ENCODE measurements at places on chromosomes 1 and 21.

DNA sequence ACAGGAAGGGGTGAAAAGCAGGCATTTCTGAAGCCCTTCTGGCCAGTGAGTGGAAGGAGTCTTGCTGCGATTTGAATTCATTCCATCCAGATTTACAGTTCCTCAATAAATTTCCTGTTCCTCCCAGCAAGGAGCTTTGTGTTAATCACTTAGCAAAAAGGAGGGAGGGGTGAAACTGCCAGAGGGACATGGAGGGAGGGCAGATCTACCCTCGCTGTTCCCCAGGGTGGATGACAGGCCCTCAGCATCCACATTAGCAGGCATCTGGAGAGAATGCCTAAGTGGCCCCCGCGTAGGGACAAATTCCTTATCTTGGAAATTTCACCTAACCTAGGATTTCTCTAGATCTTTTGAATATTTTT, 1.2 kb downstream of the ETV3 start:
- no peak for DNase-seq

- no peak for DNase-seq
Observed at GRCh38 chr1:244393604-244394176, 58.0 kb downstream of the ADSS2 start.

DNA sequence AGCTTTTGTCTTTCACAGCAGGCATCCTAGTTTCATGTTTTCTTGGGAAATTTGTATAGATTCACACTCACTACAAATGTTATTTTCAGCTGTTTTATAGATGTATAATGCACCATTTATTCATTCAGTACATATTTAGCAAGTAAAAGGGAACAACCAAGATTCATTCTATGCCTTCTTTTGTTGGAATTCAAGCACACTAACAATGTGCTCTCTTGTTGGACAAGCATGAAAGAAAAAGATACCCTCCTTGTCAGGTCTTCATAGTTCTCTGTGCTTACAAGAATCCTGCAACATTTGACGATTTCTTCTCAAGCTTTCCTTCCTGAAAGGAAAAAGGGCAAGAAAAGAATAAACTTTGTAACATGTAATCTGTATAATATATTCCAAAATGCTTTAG, 456.0 kb downstream of the USP25 start:
- no peak for DNase-seq

DNA sequence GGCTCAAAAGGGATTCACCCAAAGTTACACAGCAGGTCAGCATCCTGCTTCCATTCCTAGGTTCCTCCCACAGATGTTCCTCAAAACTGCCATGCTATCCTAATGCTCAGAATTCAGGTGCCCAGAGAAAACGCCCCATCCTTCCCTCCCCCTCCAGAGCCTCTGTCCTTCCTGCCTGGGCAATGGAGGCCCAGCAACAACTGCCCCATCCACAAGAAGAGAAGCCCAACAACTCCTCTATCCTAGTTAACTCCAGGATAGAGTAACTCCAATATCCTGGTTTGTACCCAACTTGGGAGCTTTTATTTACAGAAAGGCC, 16.9 kb downstream of the COL9A2 start:
- DNase-seq, result no peak

DNA sequence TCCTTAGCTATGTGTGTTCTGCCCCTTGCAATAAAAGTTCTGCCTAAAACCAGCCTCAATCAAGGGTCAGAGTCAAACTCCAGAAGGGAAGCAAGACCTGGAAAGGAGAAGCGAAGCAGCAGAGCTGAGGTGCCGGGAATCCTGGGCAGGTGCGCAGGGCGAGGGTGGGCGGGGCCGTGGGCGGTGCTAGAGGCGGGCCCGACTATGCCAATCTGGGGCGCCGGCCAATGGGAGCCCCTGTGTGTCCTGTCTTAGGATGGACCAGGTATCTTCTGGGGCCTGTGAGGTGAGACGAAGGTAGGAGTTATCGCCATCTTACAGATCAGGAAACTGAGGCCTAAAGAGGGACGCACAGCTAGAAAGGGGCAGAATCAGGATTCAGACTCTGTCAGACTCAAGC, 120.3 kb downstream of the PTPRU start:
- no peak for DNase-seq

GRCh38 chr21:28993293-28993629, 584 bp upstream of the LTN1 start:
- no peak for DNase-seq

DNA sequence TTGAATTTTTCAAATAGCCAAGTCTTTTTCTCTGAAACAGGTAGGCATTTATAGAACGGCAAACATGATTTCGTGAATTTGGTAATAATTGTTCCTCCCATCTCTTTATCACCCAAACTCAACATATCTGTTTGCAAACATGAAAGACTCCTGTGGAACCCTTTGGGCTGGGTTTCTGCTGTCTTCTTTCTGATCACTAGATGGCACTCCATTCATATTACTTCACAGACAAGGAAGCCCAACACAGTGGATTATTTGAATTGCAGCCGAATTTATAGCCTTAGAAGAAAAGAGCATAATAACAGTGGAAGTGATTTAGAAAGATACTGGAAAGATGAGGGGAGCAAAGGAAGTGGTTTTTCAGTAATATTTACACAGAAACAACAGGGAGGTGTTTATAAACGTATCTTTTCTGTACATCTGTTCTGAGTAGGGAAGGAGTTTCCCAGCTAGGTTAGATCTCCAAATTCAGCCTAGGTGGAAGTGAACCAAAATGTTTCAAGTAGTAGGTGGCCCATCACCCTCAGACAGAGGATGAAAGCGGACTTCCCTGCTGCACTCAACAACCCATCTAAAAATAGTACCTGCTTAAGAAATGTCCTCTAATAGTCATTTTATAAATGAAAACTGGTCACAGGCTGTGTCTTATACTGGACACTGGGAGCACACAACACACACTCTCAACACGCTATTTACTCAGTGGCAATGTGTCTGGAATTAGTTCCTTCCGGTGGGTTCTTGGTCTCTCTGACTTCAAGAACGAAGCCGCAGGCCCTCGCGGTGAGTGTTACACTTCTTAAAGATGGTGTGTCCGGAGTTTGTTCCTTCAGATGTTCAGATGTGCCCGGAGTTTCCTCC, 67.6 kb downstream of the MAP3K21 start:
- peak; percentile 4 for DNase-seq

DNA sequence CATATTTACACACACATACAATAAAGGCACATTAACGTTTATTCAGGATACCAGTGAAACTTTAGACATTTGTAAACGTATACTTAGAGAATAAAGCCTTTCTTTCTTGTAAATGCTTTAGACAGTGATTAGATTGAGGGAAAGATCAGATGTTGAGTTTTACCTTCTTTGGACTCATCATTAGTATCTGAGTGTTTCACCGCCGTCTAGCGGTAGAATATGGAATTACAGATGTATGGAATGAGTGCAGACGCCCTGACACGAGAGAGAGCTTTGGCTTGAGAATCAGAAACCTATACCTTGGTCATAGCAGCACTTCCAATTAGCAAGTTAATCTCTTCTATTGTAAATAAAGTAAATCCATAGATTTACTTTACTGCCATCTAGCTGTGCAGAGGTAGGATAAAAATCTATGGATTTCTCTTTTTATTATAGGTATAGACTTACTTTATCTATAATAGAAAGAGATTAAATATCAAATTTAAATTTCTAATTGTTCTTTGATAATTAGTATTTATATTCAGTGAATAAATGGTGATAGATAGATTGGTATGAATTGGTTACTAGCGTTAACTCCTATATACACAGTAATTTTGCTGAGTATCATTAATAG, 12.6 kb downstream of the FLG2 start:
- no peak for DNase-seq

DNA sequence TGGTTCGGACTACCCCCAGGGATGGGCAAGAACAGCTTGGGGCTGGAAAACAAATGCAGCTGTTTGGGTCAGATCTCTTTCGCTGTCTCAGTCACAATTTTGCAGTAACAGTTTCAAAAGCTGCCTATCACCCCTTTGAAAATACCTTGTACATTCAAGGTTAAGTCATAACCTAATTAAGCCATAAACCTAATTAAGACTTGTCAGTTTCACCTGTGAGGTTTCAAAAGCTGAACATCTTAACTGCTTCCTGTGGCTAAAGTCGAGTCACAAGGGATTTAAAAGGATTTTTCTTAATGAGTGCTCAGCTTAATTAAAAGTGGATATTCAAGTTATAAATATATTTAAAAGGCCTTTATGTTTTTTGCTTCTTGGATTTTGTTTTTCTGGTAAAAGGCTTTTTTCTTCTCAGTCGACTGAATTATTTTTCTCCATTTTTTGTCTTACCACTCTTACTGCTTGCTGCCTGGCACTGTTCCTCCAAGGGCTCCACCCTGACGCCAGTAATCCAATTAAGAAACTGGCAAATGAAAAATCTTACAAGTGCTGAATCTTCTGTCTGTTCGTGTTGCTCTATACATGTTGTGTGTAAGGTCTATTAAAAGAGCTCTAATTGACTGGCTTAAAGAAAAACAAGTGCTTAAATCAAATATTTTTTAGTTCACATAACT, 31.3 kb downstream of the CBR1 start:
- DNase-seq, result no peak

DNA sequence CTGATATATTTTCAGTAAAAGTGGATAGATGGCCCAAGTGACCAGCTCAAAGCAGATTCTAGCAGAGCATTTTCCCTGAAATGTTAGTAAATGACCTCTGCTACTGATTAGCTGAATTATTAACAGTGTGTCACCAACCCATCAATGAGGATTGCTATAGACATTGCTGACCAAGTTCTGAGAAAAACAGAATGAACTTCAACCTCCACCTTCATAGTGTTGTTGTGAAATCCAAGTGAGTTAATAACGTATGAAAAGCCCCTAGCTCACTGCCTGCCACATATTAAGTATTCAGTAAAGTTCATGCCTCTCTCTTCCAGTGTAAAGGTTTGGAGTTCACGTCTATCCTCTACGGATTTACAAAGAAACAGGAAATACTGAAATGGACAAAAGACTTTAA, 15.8 kb downstream of the PLPP3 start:
- no peak for DNase-seq

DNA sequence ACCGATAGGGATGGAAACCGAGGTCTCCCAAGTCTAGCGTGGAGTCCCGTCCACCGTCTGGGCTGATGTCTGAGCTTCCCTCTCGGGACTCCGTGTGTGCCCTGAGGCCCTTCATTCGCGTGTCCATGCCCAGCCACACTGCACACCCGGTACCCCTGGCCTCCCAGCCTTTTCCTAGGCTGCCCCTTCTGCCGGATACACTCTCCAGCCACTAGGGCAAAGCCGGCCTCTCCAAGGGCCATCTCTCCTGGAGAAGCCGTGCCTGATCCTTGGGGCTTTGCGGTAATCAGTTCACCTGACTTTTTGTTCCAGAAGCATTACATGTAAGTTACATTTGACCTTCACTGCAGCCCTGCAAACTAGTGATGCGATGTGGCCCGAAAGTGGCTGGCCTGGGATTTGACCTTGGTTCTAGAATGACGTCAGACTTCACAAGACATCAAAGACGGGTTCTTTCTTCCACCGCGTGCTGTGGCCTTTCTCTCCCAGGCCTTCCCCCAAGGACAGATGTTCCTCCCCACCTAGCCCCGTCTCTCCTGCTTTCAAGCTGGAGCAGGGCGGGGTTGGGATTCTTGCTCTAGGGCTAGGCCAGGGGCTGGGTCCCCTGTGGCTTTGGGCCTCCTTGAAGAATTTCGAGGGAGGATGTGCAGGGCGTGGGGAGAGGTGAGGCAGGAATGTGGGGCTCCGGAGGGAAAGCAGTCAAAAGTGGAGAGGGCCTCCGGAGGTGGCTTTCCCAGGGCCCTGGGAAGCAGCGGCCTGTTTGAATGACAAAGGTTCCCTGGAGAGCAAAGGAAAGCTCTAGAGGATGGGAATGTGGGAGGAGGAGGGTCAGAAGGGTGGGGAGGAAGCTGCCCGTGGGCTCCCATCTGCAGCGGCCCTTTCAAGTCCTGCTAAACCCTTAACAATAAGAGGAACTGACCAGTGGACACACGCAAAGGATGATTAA, 49.7 kb upstream of the SLC2A1 start:
- no peak for DNase-seq

GRCh38 chr1:225774281-225775147, 3.1 kb upstream of the SRP9 start:
- DNase-seq, result no peak

- DNase-seq, result no peak
Observed at GRCh38 chr1:57578099-57578498, 154.2 kb upstream of the DAB1 start.

DNA sequence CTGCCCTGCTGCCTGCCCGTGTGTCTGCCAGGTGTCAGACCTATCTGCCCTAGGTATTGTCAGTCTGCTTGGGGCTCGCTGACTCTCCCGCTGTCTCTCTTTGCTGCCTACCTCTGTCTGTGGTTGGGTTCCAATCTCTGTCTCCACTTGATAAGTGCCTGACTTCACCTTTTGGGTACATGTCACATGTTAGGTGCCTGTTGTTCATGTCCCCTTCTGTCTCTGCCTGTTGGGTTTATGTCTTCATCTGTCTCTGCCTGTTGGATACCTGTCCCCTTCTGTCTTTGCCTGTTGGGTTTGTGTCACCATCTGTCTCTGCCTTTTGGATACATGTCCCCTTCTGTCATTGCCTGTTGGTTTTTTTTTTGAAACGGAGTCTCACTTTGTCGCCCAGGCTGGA, 14.6 kb downstream of the RPS6KA1 start:
- no peak for DNase-seq

GRCh38 chr1:217482356-217483102, 148.4 kb downstream of the GPATCH2 start:
- DNase-seq, result no peak

- DNase-seq, result no peak
Observed at GRCh38 chr1:201966171-201966570, 10.9 kb downstream of the TIMM17A start.

GRCh38 chr1:186535388-186536133, 74.6 kb upstream of the PDC start:
- no peak for DNase-seq

- DNase-seq, result no peak
Observed at GRCh38 chr21:33938381-33938780, 22.8 kb upstream of the ATP5PO start.

DNA sequence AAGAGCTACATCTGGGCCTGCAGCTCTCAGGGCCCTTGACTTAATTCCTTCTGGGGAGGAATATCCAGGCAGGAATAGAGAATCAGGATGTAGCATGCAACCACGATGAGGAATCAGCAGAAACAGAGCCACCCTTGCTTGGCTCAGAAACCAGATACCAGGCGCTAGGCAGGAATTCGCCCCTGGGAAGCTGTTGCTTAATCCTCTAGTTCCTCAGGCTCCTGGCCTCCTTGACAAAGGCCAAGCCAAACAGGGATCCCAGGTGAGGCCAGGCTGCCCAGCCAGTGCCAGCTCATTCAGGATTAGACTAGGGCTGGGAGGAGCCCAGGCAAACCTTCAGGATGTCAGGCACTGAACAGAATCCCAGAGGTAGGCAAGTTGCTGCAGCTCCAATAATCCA, 48.2 kb upstream of the IRF2BP2 start:
- DNase-seq, result no peak

Data from hippocampal formation (tissue), 2 donors.